GM04504 (cell line): ENCODE measurements at places on chromosomes 4 and X.

DNA sequence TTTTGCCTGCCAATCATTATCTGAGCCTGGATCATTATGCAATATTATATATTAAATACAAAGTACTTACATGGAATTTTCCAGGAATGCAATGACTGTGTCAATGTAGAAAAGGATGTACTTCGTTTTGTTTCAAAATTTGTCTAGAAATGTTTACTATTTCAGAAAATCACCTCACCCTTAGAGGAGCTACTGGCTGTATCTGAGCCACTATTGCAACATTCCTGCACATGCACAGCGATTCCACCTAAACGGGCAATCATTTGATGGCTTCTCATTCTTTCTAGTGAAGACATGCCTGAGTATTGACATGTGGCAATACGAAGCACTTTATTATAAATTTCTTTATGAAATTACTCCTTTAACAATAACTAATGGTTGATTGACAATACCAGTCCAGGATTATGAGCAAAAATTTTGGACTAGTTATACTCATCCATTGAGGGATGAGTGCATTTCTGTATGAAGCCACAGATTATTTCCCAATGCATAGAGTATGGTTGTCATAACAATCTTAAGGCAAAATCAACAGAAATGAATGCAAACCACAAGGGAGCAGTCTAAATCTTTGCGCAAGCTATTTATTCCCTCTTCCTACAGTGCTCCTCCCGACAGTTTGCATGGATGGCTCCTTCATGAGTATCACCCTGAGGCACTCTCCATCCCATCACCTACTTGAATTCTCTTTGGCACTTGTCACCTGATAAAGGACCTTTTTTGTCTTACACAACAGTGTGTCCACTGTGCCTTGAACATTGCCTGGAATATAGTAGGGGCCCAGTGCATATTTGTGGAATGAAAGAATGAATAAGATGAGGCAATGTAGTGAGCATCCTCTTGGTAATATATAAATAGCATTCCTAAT is 35.8 kb upstream of the MMAA start:
- DNase-seq: no peak

- DNase-seq: no peak
Measured at GRCh38 chrX:50707405-50707804, 106.6 kb downstream of the SHROOM4 start.

DNA sequence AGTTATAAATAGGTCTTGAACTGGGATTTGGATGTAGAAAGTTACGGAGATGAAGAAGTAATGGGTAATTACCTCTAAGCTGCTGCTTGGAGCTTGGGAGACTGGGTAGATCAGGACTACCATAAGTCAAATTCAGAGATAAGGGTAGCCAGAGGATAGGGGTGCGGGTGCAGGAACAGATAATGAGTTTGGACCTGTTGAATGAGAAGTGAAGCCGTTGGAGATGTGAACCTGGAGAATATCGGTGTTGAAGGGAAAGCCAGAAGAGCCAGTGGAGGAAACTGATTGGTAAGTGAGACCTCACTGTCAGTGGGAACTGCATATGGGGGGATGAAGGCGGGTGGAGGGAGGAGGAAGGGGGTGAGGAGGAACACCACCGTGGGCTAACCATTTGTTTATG is 618 bp upstream of the FOXO4 start:
- DNase-seq: no peak

GRCh38 chrX:153411988-153412574 is 809 bp downstream of the ZFP92 start:
- DNase-seq: no peak

DNA sequence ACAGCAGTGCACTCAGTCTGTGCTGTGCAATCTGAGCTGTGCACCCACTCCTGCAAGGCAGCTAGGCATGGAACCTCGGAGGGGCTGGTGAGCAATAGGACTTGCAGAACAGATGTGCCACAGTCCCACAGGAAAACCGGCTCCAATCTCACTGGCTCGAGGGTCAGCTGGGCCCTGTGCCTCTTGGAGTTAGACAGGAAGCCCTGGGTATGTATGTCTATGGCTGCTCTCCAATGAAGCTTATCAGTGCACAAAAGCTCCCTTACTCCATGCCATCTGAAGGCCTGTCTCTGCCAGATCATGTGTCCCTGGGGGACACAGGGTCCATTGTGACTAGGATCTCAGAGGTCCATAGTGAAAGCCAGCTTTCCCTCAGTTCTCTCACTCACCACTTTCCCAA is 335.8 kb downstream of the SH3BGRL start:
- DNase-seq: no peak

GRCh38 chrX:12672367-12673106 is 118.7 kb upstream of the PRPS2 start:
- DNase-seq: no peak

GRCh38 chr4:8050555-8051206 is 107.9 kb downstream of the ABLIM2 start:
- DNase-seq: peak; percentile 4

DNA sequence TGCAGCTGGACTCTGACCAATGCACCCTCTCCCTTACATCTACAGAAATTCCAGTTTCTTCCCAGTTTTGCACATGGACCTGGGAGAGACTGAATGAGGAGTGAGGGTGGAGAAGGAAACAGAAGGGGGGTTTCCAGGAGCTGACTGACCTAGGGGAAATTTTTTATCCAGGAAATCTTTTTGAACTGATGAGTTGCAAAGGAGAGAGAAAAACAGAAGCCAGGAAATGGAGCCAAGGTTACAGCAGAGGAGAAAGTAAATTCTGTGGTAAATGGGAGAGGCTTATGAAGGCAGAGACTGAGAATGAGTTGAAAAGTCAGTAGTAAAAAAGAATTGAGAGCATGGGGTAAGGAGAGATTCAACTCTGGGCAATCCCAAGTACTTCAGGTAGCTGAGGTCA is 192.8 kb downstream of the SMIM20 start:
- DNase-seq: no peak

DNA sequence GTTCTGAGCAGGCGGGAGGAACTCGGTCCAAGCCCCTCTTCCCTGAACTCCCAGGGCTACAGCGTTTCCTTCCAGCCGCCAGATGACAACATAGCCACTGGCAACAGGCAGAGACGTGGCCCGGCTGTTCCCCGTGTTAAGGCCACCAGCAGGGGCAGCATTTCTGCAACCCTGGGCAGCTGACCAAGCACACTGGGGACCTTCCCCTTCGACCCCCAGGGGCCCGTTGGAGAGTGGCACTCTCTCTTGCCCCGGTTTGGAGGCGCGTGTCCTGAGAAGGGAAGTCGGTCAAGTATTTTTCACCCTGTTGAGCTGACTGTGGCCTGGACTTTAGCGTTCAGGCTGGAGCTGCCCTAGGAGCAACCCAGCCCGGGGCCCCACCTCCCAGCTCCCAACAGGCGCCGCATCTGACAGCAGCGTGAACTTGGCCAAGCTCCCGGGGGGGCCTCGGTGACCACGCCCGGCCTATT is 37.6 kb downstream of the ZBTB49 start:
- DNase-seq: no peak

DNA sequence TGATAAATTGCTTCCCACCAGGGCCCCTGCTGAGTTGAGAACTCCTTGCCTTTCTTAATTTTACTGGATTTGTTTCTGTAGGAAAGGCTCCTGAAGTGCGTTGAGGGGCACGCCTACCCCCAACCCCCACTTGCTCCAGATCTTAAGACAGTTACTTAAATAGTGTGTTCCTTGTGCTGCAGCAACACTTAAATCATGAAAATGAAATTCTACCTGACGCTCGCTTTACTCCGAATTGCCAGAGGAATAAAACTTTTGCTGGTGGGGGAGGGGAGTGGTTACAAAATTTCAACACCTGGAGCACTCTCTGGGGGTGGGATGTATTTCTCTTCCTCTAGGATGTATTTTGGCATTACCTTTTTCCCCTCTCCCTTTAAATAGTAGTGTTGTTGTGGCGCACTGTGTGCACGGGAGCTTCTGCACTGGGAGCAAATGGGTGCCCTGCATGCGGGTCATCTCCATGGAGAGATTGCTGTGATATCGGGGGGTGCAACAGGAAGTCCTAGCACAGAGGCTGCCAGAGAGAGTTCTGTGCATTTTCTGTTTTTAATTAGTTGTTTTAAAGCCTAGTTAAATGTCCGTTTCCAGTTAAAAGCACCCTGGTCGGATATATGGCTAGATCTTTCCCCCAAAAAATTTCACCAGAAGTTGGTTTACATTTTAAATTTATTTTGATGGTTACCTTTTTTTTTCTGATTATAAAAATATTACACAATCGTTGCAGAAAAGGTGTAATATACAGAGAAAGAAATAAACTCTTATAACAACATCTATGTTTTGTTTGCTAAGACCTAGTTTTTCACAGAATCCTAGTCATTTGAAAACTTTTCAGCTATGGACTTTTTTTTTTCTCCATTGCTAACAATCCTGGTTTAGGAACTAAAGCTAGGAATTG is 207.7 kb downstream of the SOWAHB start:
- no peak for DNase-seq

DNA sequence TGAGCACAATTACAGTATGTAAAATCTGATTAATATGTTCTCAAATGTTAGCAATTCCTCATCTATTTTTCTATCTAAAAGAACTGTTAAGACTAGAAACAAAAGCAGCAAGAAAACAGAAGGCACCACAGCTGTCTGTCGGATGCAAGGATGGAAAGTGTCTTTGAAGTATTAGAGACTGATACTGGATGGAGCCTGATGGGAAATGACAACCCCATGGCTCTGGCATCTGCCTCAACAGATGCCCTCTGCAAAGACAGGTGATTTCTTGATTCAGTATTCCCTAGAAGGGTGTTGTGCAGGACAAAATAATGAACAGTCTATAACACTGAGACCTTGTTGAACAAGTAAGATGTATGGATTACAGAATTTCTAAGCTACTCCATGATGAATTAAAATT is 19.7 kb downstream of the LRCH2 start:
- DNase-seq: no peak

DNA sequence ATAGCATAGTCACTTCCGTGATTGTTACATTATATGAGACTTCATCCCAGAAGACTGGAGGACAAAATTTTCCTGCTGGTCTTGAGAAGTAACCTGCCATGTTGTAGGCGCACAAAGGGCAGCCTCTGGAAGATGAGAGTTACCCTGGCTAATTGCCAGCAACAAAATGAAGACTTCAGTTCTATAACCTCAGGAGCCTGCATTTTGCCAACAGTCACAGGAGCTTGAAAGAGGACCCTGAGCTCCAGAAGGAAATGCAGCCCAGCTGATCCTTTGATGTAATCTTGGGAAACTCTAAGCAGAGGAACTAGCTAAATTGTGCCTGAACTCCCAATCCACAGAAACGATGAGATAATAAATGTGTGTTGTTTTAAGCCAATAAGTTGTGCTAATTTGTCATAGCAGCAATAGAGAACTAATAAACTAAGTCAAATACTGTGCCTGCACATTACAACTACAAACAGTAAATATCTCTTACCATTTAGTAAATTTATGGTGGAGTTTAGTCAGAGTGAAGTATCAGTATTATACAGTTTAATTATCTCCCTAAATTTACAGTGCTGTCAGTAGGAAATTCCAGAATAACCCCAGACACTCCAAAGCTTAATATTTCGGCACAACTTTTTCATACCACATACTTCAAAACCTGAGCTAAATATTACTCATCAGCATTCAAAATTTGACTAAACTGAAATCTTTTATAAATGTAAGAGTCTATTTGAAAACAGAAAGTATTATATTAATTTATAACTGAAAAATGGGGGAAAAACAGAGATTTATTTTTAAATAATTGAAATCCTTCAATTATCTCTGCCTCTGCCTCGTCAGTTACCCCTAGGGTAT is 90.1 kb upstream of the MAPK10 start:
- DNase-seq: no peak

DNA sequence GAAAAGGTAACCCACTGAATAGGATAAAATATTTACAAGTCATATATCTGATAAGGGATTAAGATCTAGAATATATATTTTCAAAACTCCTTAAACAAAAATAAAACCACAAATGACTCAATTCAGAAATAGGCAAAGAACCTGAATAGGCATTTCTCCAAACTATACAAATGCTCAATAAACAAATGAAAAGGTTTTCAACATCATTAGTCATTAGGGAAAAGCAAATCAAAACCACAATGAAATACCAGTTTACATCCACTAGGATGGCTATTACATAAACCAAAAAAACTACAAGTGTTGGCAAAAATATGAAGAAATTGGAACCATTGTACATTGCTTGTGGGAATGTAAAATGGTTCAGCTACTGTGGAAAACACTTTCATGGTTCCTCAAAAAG is 167.0 kb upstream of the GALNT7 start:
- no peak for DNase-seq

GRCh38 chr4:137627739-137628460 is 95.6 kb upstream of the PCDH18 start:
- DNase-seq: no peak

DNA sequence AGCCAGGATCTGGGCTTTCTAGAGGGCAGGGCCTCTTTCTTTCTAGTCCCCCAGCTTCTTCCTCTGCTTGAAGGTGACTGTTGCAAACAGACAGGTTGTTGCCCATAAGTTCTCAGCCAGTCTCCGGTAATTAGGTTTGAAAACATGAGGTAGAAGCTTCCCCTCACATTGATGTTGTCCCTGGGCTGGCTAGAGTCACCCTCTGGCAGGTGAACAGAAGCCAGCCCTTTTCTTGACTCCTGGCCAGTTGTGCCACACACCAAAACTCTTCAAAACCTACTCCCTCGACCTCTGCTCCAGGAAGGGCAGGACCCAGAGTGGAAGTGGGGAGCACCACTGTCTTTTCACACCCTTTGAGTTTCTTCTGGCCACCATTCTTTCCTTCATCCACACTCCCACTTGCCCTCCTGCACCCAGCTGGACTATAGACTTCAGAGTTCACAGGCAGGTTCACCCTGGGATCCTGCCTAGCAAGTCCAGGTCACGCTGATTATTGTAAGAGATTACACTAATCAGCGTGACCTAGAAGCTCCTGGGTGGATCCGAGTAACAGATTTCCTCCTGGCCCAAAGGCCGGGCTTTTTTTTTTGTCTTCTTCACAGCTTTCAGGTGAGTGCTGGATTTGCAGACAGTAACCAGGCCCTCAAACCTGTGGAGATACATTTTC is 37.4 kb upstream of the ARHGAP6 start:
- no peak for DNase-seq

DNA sequence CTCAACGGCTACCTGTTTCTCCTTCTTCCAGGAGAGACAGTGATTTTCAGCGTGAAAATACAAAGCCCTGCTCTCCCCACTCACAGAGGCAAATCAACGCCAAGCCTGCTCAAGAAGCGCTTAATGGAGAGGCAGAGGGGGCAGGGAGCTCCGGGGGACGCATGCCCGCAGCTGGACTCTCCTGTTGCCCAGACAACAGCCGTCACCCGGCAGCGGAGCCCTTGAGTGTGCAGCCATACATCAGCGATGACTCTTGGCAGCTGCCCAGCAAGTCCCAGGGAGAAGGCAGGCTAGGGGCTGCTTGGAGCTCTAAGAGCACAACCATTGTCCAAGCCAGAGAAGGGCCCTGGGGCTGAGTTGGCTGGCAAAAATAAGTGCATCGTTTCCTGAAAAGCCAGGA is 71.0 kb upstream of the AFAP1 start:
- no peak for DNase-seq

DNA sequence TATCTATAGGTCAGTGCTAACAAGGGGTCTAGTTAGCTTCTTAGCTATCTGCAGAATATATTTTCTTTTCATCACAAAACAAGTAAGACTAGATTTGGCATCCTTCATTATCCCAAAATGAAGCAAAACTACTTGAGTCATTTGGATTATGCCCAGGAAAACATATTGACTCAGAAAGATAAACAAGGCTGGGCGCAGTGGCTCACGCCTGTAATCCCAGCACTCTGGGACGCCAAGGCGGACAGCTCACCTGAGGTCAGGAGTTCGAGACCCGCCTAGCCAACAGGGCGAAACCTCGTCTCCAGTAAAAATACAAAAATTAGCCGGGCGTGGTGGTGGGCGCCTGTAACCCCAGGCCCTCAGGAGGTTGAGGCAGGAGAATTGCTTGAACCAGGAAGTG is 18.0 kb upstream of the MND1 start:
- DNase-seq: no peak

GRCh38 chr4:13328591-13328990 is 155.5 kb downstream of the RAB28 start:
- no peak for DNase-seq
